GM04504 (cell line): ENCODE measurements at places on chromosomes 7 and 10.

GRCh38 chr7:41998041-41998440, 239.0 kb downstream of the GLI3 start:
- DNase-seq: no peak

DNA sequence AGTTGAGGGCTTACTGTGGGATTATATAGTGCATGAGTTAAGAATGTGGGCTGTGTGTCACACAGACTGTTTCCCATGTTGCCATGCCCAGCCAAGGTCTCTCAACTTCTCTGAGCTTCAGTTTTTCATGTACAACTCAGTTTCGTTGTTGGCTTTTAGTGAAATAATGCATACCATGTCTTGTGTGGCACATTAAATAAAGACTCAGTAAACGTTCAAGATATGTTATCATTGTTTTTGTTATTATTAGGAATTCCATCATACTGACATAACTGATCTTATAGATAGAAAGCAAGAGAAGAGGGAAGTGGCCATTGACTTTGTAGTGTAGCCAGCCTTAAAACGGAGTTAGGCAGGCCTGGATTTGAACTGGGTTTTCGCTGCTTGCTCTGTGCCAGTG, 2.9 kb downstream of the CDK14 start:
- no peak for DNase-seq

- DNase-seq: no peak
Observed at GRCh38 chr7:156639426-156640256, 933 bp upstream of the RNF32 start.

DNA sequence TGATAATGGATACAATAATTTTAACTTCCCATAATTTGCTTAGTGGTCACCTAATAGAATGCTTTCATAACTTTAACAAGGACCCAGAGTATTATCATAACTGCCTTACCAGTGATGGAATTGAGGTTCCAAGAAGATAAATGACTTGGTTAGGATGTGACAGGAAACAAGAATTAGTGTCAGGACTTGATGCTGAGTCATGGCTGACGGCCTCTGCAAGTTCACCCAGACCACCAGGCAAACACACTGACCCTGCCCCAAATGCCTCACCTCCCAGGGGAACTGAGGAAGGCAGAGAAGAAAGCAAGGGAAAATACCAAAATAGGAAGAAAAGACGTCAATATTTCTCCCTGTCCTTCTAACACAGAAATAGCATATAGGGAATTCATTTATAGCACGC, 636.3 kb downstream of the PARD3 start:
- no peak for DNase-seq

DNA sequence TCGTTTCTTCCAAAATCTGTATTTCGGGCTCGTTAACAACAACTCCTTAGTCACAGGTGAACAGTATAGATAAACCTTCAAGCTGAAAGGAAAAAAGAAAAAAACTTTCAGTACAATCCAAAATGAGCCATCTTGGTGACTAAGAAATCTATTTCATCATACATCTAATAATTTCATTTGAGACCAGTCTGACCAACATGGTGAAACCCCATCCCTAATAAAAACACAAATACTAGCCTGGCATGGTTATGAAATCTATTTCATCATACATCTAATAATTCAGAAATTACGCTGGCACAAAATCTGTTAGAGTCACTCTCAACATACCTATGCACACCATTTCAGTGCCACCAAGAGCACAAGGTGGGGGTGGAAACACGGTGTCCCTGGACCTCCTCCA, 8.8 kb downstream of the DCLRE1C start:
- no peak for DNase-seq

- DNase-seq: peak; percentile 79
Observed at GRCh38 chr10:34916314-34916713, 101.2 kb upstream of the PARD3 start.

DNA sequence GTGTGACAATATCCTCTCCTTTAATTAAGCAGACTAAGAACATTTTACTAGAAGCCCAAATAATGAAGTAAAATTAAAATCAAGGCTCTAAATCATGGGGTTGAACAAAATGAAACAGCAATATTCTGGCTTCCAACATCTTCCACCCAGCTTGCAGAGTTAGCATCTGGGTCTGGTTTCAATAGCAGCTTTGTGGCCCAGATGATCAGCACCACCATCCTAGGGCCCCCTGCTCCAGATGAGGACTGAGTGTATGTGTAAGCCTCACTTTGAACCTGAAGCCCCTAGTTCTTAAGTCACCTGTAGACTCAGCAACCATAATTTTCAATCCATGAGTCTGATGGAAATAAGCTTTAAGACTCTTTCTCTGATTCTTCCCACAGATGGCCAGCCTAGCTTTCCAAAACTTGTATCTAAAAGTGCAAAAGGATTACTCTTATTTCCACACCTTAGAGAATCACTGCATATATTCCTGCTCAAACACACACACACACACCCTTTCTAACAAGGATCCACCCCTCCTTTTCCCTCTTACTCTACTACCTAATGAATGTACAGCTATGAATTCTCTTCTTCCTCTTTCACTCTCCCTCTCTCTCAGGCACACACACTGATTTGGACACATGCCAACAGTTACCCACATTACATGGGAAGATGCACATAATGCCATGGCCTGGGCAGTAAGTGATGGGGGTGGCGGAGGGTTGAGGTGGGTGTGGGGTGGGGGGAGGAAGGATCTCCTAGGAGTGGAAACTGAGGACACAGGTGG, 3.5 kb downstream of the DENND11 start:
- DNase-seq: no peak

DNA sequence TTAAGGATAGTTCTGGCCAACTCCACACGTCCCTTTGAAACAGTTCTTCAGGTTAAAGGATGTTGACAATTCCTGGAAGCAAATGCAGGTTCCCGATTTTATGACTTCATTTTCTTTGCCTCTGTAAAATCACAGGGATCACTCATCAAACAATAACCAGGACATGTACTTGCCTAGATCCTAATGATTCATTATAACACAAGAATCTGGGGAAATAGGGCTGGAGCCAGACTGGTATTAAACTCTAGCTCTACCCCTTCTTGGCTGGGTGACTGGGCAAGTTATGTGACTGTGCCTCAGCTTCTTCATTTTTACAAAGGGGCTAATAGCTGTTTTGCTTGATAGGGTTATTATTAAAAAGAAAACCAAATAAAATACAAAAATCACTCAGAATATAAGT, 56.0 kb upstream of the KCND2 start:
- no peak for DNase-seq

DNA sequence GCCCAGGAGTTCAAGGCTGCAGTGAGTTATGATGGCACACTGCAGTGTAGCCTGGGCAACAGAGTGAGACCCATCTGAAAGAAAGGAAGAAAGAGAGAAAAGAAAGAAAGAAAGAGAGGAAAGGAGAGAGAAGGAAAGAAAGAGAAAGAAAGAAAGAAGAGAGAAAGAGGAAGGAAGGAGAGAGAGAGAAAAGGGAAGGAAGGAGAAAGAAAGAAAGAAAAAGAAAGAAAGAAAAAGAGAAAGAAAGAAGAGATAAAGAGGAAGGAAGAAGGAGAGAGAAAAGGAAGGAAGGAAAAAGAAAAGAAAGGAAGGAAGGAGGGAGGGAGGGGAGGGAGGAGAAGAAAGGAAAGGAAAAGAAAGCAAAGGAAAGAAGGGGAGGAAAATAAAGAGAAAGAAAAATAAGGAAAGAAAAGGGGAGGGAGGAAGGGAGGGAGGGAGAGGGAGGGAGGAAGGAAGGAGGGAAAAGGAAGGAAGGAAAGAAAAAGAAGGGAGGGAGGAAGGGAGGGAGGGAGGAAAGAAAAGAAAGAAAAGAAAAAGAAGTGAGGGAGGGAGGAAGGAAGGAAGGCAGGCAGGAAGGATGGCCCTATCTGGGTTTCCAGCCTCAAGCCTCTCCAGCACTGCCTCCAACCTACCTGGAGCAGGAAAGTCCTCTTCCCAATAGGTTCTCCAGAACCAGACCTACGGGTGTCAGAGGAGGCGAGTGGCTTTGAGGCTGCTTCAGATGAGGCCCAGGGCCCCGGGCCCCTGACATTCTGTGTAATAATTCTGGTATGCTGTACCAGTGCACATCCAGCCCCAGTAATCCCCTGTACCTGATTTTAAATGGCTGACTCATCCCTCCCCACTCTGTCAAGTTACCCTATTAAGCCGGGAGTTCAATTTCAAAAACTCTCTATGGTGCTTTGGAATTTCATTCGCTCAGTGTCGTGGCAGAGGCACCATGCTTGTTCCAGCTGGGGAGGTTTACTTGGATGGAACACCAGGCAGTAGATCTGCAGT, 6.8 kb upstream of the PARD3 start:
- DNase-seq: no peak

DNA sequence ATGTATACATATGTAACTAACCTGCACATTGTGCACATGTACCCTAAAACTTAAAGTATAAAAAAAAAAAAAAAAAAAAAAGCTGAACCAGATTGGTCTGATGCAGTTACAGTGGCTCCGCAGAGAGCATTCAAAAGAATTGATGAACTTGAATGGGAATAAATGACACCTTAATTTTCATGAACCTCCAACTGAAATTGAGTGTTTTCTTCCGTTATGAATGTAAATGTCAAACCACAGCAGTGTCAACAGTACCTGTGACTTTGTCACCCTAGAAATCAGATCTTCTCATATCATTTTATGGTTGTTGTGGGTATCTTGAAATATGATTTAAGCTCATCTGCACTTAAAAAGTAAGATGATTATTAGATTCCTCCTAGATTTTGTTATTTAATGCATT, 32.7 kb upstream of the SRGN start:
- DNase-seq: no peak

GRCh38 chr10:89309156-89310055, 7.6 kb downstream of the IFIT2 start:
- no peak for DNase-seq

- peak; percentile 34 for DNase-seq
Observed at GRCh38 chr7:97971990-97972943, 17.7 kb downstream of the OCM2 start.

DNA sequence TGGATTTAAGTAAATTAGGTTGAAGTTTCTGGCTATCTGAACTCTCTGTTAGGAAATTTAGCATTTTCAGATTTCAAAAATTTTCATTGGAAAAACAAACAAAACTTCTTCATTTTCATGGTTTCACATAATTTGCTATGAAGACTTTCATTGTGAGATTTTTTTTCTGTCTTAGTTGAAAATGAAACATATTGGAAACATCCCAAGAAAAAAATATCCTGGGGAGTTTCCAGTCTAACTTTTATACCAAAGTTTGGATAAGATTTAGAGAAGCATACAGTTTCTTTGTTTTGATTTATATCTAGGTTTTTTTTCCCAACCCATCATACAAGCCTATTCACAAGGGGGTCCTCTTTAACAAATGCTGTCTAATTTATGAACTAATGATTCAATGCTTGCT, 300.5 kb upstream of the SEMA3A start:
- no peak for DNase-seq

- no peak for DNase-seq
Observed at GRCh38 chr7:76326646-76327233, 24.3 kb downstream of the HSPB1 start.

GRCh38 chr7:135758531-135758932, 9.9 kb upstream of the FAM180A start:
- no peak for DNase-seq

- no peak for DNase-seq
Observed at GRCh38 chr7:139582671-139583155, 59.2 kb downstream of the CLEC2L start.

DNA sequence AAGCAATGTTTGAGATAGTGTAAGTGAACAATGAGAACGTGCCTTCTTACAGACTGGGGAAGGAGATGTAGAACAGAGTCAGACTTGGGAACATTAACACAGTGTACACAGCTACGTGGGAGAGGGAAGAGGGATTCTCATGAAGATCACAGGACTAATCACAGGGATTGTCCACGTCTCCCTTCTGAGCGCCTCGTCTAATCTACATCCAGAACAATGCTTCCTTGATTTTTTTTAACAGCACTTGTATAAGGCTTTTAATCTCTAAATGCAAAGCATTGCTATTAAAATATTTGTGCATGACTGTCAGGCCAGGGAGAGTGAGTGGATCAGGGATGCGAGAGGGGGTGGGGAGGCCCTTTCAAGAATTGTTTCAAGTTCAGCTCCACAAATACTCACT, 62.7 kb downstream of the MET start:
- no peak for DNase-seq

GRCh38 chr7:3191548-3191947, 109.5 kb upstream of the SDK1 start:
- no peak for DNase-seq

GRCh38 chr7:155405399-155406318, 52.3 kb upstream of the EN2 start:
- no peak for DNase-seq

DNA sequence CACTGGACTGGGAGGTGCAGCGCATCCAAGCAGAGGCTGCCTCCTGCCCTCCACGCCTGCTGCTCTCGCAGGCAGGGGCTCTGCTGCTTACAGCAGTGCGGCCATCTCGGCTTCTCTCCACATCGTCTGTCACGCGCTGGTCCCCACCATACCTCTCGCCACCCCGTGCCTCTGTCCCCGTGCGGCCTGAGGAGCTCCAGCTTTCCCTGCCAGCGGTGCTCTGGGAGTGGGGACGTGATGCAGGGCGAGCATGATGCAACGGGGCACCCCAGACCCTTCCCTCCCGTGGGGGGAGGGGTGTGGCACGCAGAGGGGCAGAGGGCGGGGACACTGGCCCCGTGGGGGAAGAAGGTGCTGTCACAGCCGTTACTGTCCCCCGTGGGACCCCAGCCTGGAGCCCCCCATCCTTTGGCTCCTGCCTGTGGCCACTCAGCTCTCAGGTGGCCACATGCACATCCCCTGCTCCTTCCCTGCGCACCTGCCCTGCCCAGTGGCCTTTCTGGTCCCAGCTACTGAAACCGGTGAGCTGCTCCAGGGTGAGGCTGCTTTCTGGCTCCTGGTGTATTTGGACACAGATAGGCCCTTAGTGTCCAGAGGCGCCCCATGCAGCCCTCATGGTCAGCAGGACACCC, 9.0 kb downstream of the GET4 start:
- DNase-seq: no peak

DNA sequence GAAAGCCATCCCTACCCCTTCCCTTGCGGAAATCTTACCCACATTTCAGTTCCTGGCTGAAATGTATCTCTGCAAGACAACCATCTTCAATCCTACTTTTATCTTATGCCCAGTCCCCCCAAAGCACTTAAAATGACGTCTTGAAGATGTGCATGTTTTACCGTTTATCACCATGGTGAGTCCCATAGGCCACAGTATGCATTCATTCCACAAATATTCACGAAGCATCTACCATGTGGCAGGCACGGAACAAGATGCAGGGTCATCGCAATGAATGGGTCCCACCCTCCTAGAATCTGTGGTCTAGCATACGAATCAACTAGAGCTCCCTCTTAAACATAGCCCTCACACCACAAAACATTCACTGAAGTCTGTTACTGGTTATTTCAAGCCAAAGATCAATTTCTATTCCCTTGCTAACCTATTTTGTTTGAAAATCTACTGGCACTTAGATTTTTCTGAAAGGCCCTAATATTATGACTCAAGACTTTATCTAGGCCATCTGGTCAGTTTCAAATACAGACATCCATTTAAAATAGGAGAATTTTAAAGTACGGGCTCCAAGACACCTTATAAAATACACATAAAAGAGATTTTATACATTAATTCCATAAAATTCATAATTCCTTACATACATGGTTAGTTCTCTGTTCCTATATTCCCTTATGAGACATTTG, 99.4 kb downstream of the PARD3 start:
- DNase-seq: no peak
